ENCODE measurements at places on chromosomes 16 and 17.
A peak's percentile ranks its signal among the peaks of the same experiment; 100 is the strongest.

DNA sequence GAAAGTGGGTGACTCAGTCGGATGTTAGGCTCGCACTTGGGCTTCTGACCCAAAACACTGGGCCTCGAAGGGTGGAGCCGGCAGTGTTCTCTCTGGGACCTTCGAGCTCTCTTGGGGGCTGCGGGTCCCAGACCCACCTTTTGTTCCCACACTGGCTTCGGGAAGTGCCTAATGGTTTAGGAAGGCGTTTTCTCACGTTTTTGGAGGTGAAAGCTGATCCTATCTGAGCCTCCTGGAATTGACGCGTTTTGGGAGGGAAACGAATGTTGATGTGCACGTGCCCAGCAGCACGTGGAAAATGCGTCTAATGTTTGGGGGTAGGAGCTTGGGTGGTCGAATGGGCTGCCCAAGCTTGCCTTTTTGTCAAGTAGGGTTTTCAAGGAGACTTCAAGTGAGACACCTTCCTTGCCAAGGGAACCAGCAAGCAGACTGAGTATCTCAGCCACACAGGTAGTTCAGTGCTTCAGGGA, 666 bp downstream of the HGS start:
- no peak for DNase-seq

DNA sequence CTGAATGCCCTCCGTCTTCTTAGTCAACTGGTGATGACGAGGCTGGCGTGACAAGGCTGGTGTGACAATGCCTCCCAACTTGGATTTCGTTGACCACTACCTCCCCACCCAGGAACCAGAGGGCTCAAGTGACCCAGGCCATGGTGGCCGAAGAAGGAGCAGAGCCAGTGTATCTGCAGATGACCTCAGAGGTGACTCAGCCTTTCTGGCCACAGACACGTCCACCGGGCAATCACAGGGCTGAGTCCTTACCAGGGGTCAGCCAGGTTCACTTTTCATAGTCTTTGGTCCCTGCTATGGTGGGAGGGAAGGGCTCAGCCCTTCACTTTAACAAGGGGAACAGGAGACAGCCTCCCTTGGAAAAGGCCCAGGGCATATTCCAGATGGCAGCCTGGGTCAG, 116.3 kb downstream of the MAF start:
- no peak for DNase-seq

DNA sequence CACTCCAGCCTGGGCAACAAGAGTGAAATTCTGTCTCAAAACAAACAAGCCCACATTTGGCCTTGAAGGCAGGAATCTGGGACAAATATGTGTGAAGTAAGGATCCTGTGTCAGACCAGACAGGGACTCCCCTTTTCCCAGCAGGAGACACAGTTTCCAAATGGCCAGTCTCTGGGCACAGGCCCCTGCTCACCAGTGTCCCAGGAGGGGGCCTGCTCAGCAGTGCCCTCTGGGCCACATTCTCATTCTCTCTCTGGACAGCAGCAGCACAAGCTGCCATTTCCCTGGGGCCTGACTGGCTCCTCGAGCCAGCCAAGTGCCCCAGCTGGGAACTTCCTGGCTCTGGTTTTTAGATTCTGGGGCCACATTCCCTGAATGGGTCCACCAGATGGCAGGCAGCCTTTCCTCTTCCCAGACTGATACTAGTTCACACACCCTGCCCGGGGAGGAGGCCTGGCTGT, 11.7 kb upstream of the MNT start:
- DNase-seq, result no peak

- no peak for DNase-seq
These were observed 247.3 kb upstream of the RPL38 start for GRCh38 chr17:73956169-73956568.

DNA sequence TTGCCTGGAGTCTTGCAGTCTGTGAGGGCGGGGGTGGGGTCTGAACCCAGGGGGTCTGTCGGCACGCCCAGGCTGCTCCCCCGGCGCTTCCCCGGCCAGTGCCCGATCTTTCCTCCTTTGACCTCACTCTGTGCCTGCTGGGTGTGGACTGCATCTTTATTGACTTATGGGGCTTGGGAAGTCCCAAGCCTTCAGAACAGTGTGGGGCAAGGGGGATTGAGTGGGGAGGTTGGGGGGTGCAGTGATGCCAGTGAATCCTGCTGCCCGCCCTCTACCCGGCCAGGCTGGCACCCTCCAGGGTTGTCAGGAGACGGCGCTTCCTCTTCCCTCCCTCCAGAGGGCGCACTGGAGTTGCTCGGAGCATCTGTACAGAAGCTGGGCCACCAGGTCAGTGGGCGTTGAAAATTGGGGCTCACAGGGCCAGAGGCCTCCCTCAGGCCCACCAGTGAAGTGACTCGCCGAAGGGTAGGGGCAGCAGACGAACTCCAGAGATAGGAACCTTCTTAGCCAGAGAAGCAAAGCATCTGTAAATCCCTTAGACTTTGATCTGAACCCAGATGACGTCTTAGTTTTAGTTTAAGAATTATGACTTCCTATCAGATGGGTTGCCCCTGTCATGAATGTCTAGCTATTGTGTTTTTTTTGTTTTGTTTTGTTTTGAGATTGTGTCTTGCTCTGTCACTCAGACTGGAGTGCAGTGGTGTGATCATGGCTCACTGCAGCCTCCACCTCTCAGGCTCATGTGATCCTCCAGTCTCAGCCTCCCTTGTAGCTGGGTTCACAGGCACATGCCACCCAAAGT, 184.8 kb upstream of the CIBAR2 start:
- DNase-seq, result peak; percentile 46

- DNase-seq, result no peak
These were observed 10.4 kb downstream of the CD300LF start for GRCh38 chr17:74702116-74702871.

- DNase-seq, result no peak
These were observed 11.2 kb downstream of the TADA2A start for GRCh38 chr17:37417852-37418251.

DNA sequence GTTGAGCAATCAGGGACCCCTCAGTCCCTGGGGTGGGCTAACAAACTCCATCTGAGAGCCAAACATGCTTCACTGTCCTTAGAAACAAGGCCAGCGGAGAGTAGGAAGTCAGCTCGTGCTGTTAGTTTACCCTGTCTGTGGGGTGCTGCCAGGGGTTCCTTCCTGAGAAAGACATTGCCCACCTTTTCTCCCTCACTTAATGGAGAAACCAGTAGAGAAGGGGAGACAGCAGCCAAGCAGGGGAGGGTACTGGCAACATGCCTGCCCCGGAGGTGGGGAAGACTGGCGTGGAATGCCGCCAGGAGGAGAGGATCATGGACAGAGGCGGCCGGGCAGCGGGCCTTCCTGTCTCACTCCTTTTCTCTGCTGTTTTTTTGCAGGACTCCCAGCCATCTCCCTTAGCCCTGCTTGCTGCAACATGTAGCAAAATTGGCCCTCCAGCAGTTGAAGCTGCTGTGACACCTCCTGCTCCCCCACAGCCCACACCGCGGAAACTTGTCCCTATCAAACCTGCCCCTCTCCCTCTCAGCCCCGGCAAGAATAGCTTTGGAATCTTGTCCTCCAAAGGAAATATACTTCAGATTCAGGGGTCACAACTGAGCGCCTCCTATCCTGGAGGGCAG, 19.9 kb downstream of the SP2 start:
- DNase-seq, result no peak

DNA sequence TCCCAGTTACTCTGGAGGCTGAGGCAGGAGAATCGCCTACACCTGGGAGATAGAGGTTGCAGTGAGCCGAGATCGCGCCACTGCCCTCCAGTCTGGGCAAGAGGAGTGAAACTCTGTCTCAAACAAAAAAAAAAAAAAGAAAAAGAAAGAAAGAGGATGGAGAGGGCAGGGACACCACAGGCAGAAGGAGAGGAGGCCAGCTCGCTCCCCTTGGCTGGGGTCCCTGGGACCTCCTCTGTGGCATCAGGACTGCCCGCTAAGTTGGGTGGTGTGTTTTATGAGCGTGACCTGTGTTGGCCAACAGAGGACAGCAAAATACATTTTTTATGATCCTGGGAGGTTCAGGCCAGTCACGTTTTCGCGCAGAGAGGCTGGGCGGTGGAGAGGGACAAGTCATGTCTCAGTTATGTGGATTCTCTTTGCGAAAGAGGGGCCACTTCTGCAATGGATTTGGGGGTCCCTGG, 229.6 kb downstream of the MRTFB start:
- DNase-seq, result no peak

DNA sequence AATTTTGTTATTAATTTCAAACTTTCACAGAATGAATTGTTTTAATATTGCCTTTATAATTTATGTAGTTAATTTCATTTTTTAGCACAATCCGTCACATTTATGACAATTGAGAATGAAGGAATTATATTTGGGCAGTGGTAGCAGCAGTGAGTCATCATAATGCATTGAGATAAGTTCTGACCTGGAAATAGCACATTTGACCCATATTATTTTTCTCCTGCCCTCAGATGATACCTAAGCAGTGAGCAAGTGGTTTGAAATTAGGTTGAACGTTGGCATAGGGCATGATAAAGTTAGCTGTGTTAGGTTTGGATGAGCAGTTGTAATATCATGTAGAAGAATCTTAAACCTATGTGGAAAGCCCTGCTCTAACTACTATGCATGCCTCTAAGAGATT, 1431.3 kb upstream of the CDH8 start:
- DNase-seq, result no peak

DNA sequence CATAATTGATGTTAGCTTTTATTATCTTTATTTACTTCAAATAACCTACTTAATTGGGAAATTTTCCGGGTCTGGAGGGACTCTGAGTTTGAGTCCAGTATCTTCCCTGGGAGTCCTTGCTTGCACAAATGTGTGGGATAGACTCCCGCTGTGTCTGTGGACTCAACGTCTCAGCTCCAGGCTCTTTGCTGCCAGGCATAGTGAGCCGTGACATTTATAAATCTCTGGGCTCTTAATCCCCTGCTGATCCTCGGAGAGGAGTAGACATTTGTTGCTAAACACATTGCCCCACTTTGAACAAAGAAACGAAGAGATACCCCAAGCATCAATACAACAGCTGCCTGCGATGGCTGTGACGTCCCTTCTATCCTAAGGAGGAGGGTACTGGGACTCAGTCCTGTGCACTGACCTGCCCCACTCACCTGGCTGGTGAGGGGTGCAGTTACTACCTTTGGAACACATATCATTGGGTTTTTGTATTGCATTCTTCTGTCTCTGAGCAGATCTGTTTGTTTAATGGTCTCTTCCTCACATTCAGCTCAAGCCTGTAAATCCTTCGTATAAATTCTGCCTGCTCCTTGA, 316.9 kb downstream of the HAPSTR1 start:
- DNase-seq, result no peak

DNA sequence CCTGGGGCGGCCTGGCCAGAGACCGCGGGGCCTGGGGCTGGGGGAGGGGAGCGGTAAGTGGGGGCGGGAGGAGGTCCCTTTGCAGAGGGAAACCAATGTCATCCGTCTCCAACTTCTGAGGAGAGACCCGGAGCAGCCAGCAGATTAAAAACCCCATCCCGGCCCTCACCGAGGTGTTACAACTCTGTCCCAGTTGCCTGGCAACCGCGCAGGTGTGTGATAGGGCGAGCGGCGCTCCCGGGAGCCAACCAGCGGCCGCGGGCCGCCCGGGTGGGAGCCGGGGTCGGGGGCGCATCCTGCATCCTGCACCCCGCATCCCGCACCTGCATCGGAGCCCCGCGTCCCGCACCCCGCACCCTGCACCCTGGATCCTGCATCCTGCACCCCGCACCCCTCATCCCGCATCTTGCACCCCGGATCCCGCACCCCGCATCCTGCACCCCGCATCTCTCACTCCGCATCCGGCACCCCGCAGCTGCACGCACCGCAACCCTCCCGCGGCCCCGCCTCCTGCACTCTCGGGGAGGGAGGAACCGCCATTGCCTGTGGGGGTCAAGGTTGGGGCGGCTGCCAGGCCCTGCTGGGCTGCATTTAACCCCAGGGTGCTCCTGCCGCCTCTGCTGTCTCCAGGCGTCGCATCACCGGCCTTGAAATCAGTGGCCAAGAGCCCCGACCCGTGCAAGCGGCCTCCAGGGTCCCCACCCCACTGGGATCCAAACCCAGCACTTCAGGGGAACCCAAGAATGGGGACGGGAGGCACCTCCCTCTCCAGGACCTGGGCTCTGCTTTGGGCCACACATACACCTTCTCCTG, 47.3 kb downstream of the RTN4RL1 start:
- no peak for DNase-seq

GRCh38 chr17:27532269-27533263, 76.3 kb downstream of the KSR1 start:
- DNase-seq, result no peak

DNA sequence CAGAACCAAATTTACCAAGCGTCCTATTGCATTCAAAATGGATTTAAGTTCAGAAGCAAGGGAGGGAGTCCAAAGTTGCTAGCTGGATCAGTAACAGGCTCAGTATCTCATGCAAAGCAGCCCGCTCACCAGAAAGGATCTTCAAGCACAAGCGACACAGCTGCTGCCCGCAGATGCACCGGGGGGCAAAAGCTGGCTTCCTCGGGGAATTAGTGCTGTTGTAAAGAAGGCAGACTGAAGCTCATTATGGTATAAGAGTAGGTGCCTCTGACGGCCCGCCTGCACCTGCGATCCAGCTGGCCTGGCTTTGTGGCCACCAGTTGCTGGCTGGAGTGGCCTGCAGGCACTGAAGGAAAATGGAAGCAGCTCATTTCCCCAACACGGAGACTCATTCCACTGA, 128.4 kb upstream of the RCVRN start:
- no peak for DNase-seq
